ENCODE measurements at places on chromosomes 1 and 21.

DNA sequence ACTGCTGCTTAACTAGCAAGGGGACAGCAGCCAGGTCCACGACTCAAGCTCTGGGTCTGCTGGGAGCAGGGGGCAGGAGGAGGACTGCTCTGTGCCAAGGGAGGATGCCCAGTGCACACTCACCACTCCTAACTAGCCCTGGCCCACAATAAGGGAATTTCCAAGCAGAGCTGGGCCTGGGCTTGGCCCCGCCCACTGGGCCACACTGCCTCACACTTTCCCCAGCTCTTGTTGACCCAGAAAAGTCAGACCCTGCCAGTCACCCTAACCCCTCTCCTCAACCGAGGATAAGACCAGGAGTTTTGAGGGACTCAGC is 18.7 kb downstream of the SLC9A1 start:
- DNase-seq = no peak

DNA sequence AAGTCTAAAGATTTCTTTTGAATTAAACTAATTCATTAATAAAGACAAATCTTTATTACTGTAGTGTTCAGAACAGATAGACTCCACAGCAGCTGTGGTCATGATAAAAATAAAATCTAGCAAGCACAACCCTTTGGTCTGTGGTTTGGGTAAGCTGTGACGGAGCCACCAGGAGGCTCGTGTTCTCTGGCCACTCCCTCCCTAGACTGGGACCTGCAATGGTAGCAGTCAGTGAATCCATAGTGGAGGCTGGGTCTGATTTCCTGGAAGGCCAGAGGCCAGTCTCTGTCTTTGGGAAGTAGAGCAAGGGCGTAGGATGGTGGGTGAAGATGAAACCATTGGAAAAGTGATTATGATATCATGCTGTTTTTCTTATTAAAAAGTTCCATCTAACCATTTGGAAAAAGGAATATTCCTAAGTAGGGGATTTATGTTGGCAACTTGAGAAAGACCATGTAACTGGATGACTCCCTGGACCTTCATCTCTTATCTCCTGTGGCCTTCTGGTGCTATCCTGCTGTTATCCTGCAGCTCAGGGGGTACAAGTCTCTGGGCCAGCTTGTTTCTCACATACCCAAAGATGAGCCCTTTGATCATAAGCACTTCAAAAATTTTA is 39.0 kb downstream of the TENT5C start:
- no peak for DNase-seq

- no peak for DNase-seq
These were observed 71.5 kb upstream of the CXADR start for GRCh38 chr21:17441370-17441769.

DNA sequence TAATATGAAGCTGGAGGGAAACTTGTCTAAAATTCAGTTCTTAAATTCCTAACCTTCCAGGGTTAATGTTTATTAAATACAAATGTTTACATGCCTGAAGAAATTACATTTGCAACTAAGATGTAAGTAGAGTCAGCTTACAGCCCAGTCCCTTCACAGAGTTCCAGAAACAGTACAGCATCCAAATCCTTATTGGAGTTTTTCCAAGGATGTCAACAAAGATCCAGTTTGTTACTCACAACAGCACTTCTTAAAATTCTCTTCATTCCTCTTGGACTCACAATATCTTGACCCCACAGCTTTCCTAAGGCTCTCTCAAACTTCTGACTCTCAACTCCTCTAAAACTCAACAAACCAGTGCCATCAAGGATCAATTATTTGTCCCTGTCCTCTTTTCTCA is 50.1 kb upstream of the RWDD3 start:
- DNase-seq = no peak

- no peak for DNase-seq
These were observed 77.0 kb downstream of the RWDD3 start for GRCh38 chr1:95311014-95311413.

GRCh38 chr1:41573785-41574713 is 89.6 kb upstream of the EDN2 start:
- peak; percentile 66 for DNase-seq

DNA sequence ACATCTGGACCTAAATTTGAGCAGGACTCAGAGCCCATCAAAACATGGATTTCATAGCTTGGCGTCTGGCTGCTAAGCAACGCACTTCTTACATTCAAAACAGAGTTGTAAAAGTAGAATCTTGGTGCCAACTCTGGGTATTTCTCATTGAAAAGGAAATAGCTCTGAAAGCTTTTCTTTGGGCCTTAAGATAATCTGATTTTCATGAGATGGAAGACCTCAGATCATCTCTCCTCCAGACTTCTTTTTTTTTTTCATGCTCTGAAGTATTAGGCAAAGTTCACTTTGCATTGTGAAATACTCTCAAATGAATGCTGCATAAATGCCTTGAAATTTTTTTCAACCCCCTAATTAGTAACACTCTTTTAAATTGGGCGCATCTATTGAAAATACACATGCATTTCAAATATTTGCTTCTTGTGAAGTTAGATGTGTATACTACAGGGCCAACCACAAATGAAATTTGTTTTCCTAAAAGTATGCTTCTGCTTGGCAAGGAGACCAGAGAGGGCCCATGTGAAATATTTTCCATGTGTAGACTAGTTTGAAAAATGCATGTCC is 4.2 kb downstream of the ADAMTS5 start:
- no peak for DNase-seq

DNA sequence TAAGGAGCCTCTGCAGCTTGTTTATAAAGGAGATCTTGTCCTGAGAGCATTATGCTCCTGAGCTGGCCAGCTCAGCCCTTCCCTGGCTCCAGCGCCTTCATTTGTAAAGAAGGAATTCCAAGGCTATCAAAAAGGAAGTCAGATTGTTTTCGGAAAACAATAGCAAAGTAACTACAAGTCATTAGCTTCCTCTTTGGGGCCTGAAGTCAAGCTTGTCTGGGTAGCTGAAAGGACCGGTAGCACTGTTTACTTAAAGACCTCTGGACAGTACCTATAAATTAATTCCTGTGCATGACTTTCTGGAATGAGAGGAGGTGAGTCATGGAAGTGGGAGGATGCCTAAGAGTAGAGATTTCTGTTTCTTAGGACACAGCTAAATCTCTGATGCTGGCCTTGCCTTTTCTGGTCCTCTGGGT is 20.7 kb upstream of the GJA5 start:
- no peak for DNase-seq
